Fibroblast of lung (primary cell): ENCODE measurements at places on chromosomes 4 and X. TPM values are rescaled to one million over a fixed set of nuclear protein-coding genes. Genes with fewer than 3 reads are reported as not detected.

- DNase-seq, result peak; percentile 7
Measured at GRCh38 chr4:168248176-168248710, 70.3 kb downstream of the DDX60 start.

- no peak for DNase-seq
Measured at GRCh38 chrX:121894756-121895155, 847.3 kb downstream of the GLUD2 start.

DNA sequence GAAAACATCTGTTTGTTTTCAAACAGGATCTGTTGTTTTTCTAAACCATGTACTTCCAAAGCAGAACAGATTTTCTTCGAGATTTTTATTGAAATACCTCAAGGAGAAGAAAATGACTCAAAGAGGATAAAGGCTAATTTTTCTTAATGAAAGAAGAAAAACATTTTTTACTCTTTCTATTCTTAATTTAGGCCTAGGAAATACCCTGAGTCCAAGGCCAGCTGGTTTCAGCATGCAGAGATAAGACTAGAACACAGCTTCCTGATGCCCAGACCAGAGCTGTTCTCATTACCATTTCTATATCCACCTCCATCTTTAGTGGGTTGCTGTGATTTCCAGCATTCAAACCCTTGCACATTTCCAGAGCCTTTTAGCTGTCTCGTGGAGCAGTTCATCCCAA is 18.3 kb downstream of the GAB1 start:
- DNase-seq, result no peak

GPR82 gene
- not detected in 2 replicates for polyA plus RNA-seq

CSAG3 gene
- not detected in 2 replicates for polyA plus RNA-seq

PLAC8 gene
- 0.29 and 0.79 TPM in 2 replicates for polyA plus RNA-seq

DNA sequence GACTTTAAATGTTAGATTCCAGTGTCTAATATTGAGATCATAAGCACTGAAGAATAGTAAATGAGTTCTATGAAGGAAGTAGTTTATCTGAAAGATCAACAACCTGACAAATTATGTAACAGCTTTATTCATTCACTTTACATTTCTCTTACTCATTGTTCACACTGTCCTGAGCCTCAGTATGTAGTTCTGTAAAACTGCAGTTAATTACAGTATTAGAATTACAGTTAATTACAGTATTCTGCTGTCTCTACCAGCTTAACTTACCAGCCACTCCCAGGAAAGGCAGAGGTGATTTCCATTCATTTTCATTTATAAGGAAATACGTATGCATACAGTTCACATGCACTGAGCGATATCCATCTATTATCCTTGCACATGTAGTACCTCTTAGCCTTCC is 32.7 kb downstream of the NFKB1 start:
- DNase-seq, result no peak

ASB5 gene
- polyA plus RNA-seq, result 0.30 and 1.0 TPM in 2 replicates

GPAT3 gene
- polyA plus RNA-seq, result 2.6 and 11.2 TPM in 2 replicates

IL2 gene
- polyA plus RNA-seq, result not detected in 2 replicates

DNA sequence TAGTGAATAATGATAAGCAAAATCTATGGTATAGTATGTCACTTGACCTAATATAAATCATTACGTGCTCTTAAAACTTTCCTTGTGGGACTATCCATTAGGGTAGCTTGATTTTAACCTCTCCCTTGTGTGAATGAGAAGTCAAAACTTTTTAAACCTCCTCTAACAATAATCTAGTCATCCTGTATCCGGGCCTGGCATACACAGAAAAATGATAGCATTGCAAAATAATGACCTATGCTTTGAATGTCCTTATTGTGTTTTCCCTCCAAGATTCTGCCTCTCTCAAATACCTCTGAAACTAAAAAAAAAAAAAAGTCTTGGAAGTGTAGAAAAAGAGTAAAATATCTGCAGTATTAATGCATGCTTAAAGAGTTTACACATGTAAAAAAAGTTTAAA is 250.0 kb upstream of the NDST3 start:
- DNase-seq, result no peak

DNA sequence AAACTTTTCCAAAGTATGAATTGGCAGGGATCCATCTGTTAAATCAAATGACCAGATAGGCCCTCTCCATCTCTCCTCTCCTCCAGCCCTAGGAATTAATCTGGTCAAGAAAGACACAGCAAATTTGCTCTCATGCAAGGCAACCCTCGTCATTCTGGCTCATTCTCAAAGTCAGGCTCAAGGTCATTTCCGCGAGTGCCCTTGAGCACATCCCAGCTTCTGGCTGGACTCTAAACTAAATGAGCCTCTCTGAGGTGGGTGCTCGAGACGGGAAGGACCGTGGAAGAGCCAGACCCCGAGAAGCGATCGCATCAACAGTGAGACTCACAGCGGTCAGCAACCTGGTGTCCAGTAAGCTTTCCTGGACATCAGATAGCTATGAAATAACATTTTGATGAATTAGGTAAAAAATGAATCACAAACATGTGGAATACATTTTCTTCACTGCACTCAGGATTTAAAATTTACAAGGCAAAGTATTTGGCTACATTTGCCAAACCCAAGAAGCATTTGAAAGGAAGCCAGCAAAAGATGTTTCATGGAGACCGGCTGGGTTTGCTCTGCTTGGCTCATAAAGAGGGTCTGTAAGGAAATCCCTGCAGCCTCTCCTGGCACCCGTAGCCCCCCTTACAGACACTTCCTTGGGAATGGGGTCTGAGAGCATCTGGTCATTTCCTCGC is 121.0 kb downstream of the ENPP6 start:
- DNase-seq, result peak; percentile 84

DNA sequence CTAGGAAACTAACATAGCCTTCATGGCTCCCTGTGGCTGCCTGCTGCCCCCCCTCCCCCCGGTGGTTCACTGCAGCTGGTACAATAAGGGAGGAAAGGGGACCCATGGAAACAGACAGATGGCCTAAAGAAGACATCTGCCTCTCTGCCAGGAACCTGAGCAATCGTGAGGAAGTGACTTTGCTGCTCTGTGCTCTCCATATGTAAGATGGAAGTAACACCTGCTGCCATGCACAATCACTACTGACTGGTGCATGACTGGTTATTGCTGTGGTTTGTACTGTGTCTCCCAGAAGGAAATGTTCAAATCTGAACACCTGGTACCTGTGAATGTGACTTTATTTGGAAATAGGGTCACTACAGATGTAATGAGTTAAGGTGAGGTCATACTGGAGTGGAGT is 43.6 kb downstream of the CD99L2 start:
- no peak for DNase-seq

CLNK gene
- polyA plus RNA-seq, result not detected in 2 replicates

EIF1AX gene
- polyA plus RNA-seq, result 85.1 and 173 TPM in 2 replicates

ACSL4 gene
- polyA plus RNA-seq, result 103 and 209 TPM in 2 replicates

DOCK11 gene
- 31.3 and 85.3 TPM in 2 replicates for polyA plus RNA-seq

DNA sequence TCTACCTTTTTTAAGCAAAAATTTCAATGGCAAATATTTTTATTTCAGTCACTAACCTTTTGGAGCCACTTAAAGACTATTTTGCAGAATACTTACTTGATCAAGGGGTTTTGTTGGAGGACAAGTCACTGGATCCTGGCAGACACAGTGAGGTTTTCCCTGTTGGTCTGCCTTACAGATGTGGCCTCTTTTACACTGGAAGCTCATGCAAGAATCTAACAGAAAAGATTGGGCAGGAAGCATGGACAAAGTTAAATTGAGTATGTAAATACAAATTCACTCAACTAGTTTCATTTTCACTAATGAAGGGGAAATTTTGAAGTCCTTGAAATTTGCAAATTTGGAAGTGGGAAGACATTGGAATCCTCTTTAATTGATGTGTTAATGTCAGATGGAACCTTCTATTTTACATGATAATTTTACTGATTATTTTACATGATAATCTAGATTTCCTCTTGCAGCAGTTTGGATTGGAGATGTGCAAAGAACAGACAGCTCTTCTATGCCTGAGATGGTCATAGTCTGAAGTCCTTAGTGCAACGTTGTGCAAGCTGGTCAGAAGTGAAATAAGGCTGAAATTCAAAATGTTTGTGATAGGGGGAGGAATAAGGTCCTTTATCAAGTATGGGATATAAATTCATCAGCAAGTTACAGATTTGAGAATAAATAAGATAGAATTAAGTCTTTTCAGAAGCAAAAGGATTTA is 38.4 kb downstream of the SPARCL1 start:
- no peak for DNase-seq

GRCh38 chr4:184628103-184628502 is 21.1 kb downstream of the CASP3 start:
- DNase-seq, result peak; percentile 10

DNA sequence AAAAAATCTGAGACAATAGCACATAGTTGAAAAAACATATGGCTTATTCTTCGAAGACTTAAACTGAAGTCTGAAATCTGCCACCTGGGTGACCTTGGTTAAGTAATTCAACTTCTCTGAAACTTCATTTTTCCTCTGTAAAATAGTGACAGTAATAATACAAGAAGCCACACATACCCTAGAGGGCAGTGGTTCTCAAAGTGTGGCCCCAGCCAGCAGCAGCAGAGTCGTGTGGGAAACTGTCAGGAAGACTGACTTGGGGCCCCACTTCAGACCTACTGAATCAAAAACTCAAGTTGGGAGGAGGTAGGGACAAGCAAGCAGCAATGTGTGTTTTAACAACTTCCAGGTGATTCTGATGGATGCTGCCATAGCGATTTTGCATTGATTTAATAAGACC is 249.9 kb downstream of the HNRNPD start:
- no peak for DNase-seq

DNA sequence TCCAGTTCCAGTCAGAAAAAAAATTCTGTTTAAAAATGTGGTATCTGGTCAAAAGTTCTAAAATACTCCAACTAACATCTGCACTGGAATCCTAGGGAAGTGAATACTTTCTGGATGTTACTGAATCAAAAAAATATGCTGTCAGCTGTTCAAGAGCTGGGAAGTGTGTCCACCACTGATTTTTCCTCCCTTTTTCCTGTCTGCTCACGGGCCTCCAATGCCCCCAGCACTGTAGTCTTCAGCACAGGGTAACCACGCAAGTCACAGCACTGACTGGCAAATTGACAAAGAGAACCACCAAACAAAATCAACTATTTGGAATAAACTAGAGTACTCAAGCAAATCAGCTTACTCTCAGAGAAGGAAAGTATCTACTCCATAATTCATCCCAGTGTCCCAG is 9.9 kb downstream of the VEGFC start:
- peak; percentile 59 for DNase-seq

GRCh38 chr4:55251896-55252295 is 94.1 kb upstream of the SRD5A3 start:
- DNase-seq, result no peak

DNA sequence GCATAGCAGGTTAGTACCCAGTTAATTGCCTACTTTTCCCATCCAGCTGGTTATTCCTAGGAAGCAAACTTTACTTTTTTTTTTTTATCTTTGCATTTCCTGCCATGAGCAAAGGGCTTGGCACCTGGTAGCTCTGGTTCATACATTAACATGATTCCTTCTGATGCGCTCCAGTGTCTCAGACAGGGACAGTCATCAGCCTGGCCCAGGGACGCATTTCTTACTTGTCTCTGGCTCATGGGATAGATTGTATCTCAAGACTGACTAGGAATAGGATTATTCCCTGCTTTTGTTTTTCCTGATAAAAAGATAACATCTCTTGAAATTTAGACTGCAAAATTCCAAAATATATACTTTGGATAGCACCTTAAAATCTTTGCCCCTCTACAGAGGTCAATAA is 571.5 kb upstream of the TENM3 start:
- no peak for DNase-seq

DNA sequence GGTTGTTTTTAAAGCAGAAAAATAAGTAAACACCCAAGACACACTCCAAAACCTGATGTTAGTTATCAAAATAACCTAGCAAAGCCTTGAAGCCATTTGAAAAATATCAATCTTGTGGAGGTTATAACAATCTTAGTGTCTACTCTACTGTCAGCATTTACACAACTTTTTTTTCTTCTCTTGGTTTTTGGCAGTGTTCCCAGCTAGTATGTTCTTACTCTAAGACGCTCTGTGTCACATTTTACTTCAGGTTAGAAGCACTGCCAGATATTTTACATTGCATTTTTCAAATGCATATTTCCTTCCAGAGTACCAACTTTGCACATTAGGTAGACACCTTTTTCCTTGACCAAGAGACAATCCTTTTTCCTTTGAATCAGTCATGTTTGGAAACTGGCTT is 114.0 kb upstream of the INPP4B start:
- peak; percentile 40 for DNase-seq

ARHGEF38 gene
- polyA plus RNA-seq, result not detected in 2 replicates

UGT2B11 gene
- not detected in 2 replicates for polyA plus RNA-seq

- peak; percentile 37 for DNase-seq
Measured at GRCh38 chr4:87911252-87911774, 64.2 kb upstream of the SPP1 start.

GATA1 gene
- polyA plus RNA-seq, result 0.07 TPM in 1 of 2 replicates, not detected in the other

KIT gene
- 7.0 and 19.9 TPM in 2 replicates for polyA plus RNA-seq

- DNase-seq, result no peak
Measured at GRCh38 chr4:154009191-154009590, 220.3 kb upstream of the SFRP2 start.

DNA sequence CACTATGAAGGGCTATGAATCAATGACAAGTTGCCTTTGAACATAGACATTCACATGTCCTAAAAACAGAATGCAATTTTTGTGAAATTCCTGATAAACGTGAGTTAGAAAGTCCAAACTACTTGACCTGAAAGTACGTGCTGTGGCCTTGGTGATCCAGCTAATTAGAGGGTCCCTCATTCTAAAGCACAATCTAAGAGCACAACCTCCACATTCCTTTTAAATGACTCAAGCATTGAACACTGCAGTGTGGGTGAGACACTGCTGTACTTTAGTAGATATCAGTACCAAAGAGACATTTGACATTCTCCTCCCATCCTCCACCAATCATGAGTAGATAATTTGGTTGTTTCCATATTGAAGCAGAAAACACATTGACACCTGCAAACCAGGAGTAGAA is 73.5 kb downstream of the FAM47B start:
- no peak for DNase-seq

COL4A5 gene
- 4.9 and 16.3 TPM in 2 replicates for polyA plus RNA-seq

DNA sequence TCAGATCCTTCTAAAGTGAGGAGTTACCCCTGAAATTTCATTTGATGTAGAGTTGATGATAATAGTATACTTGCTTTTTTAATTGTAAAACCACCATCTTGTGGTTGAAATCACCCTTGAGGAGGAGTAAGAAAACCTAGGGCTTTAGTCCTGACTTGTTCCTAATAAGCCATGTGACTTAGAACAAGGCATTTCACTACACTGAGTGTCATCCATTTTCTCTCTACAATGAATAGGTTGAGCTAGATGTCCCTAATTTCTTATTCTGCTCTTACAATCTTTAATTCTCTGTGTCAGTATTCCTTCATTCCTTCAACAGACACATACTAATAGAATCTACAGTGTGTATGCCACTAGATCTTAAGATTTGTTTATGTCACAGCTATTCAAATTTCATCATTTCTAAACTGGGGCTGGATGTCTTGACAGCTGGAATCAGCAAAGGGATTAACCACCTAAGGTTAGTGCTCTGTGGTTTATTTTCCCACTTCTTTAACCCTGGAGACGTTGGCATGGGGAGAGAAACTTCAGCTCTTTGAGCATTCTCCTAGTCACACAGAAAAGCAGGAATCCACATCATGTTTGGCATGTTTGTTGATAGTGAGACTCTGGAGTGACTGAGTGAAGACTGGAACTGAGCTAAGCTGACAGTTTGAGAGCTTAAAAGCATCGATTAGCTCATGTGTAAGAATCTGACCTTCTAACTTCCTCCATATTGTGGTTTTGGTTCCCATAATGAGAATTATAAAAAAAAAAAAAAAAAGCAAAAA is 246.3 kb downstream of the NDST4 start:
- no peak for DNase-seq
